ENCODE measurements at places on chromosomes 7 and 10.

DNA sequence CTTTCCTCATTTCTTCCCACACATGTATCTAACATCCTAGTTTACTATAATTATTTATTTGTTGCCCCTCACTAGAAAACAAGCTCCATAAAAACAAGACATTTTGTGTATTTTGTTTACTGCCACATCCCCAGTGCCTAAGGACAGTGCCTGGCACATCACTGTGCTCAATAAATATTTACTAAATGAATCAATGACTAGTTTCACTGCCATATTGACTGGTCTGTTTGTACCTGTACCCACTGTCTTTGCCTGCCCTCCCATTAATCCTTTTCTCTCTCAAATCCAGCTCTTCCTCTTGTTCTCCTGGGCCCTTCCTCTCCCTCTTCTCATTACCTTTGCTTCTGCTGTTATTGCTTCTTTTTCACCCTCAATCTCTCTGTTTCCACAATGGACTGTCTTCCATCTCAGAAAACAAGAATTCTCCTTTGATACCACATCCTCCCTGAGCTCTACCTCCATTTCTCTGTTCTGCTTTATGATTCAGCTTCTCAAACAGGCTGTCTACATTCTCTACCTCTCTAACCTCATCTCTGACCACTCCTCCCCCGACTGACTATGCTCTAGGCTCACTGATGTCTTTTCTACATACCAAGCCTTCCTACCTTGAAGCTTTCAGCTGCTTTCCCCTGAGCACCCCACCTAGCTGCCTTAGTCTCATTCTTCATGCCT is 8.3 kb upstream of the FAM133B start:
- no peak for DNase-seq

DNA sequence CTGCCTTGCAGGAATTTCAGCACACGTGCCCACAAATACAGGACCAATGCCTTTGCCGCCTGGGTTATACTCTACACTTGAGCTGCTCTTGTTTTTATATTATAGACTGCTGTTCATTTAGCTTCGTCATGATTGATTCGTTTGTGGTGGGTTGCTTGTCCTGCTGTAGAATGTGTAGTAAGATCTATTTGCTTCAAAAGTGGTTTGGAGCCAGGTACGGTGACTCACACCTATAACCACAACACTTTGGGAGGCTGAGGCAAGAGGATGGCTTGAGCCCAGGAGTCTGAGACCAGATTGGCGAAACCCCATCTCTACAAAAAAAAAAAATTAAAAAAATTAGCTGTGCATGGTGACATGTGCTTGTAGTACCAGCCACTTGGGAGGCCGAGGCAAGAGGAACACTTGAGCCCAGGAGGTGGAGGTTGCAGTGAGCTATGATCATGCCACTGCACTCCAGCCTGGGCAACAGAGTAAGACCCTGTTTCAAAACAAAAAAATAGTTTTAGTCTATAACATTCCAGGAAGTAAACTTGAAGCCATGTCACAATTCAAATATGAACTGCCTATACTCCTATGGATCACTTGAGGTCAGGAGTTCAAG is 9.0 kb upstream of the RHBDD2 start:
- no peak for DNase-seq

GRCh38 chr7:271266-272107 is 18.5 kb upstream of the FOXL3 start:
- DNase-seq = no peak

DNA sequence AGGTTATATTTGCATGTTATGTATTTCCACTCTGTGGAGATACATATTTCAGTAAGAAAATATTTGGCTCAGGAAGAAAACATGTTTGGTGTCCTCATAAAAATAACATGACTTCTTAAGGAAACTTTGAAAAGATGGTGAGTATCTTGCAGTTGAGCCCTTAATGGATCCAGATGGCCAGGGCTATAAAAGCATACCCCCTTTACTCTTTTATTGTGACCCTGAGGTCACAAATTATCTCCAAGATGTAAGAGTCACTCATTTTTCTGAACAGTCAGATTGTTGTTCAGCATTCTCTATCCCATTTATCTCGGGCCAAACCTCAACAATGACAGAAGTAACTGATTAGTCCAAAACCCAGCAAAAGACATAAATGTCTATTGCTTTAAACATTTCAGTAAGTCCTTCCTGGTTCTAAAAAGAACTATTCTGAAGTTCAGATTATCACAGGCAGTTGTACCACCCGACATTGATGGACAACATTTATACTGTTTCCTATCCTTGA is 539.4 kb downstream of the PARD3 start:
- no peak for DNase-seq

- DNase-seq = no peak
These were observed 58.3 kb upstream of the COMTD1 start for GRCh38 chr10:75294031-75294437.

DNA sequence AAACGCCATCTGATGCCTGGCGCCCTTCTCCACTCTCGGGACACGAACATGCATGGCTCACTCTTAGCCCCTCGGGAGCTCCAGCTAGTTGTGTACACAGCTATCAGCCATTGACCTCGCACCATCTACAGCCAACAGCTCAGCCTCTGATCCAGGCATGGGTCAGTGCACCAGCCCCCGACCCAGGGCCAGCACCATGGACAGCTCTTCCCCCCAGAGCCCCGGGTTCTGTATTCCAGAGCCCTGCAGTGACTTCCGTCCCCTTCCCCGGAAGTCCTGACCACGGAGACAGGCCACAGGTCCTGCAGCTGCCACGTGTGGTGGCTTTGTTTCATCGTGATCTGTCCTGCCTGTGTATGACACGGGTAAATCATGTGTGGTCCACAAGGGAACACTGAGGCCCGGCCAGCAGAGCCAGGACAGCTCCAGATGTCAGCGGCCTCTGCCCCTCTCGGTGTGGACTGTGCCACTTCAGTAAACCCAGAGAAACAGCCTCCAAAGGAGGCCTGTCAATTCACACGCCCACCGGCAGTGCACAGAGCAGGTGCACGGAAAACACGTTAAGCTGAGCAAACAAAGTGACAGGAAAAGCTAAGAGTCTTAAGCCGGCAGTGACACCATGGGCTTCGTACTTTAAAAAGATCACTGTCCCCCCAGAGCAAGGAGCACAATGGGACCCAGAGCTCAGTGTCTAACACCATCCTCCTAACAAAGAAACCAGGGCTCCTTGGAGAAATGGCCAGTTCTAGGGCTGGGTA is 13.0 kb downstream of the STK32C start:
- no peak for DNase-seq

DNA sequence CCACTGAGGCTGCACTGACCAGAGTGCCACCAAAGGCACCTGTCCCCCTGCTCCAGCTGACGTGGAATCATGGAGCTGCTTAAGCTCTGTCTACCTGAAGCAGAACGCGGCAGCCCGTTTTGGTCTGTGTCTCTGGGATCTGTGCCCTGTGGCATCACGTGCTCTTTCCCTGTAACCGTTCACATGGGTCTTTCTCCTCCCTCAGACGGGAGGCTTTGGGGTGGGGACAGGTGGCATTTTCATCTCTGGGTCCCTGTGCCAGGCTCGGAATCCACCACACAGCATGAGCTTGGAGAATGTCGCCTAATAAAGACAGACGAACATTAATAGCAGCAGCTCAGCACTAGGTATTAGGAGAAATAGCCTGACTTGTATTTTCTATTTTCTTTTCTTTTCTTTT is 1.6 kb upstream of the ADAP1 start:
- no peak for DNase-seq

DNA sequence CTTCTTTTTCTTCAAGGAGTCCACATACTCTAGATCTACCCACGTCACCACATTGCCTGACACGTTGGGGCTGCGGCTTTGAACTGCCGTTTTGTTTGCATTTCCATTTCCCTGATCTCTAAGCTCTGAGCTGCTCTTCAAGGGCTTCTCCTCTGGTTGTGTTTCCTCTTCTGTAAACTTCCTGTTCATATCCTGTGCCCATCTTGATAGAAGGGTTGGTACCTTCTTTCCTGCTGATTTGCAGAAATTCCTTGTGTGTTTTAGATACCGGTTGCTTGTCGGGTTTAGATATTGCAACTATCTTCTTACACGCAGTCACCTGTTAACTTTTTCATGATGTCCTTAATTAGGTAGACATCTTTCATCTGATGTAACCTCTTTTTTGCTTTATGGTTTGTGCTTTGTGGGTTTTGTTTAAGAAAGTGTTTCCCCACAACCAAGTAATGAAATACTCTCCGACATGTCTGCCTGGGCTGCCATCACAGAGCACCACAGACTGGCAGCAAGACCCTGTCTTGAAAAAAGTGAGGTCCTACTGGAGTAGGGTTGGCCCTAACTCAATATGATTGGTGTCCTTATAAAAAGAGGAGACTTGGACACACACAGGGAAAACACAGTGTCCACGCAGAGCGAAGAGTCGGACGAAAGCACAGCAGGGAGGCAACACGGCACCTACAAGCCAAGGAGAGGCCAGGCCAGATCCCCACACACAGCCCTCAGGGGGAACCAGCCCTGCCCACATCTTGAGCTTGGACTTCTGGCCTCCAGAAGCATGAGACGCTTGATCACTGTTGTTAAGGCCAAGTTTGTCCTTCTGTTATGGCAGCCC is 99.1 kb upstream of the PDGFA start:
- DNase-seq = no peak

DNA sequence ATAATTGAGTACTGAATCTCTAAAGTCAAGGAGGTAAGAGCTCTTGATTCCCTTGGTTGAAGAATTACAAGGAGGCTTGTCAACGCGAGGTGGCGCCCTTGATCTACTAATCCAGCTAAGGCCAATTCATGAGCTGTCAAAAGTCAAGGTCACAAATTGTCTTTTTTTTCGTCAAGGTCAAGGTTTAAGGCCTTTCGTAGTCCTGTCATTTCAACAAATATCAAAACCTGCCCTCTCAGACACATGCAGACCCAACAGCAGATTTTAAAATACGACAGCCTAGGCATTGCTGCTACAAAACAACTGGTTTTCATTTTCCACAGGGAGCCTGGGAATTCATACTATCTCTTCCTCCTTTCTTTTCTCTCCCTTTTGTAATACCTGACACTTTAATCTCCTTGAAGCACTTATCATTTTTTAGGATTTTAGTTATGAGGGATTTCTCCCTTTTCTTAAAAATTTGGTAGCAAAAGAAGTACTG is 3.6 kb downstream of the HOXA13 start:
- no peak for DNase-seq

GRCh38 chr7:4026941-4027486 is 655.1 kb upstream of the FOXK1 start:
- DNase-seq = no peak

- no peak for DNase-seq
These were observed 46.6 kb downstream of the GLCCI1 start for GRCh38 chr7:8015100-8015745.

DNA sequence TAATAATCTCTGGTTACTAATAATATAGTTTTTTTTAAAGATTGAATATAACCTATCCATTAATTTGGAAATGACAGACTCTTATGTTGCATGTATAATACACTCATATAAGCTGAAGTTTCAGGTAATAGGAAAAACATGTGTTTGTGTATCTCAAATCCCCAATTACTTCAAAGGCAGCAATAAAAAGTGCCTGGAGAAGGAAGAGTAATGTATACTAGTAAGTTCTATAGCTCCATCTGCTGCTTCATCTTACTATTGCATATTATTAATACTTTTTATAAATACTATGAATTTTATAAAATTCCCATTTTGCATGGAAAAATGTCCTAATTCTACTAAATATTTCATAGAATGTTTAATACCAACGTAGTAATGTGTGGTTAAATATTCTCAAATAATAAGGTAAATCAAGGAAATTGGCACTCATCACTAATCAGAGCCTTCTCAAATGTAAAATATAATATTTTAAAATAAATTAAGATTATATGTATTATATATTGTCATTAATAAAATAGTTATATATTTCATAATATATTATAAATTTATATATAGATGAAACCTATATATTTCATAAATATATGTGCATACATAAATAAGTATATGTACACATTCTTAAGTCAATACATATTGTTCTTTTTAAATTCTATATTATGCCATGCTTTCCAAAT is 311.9 kb downstream of the HGF start:
- DNase-seq = no peak

DNA sequence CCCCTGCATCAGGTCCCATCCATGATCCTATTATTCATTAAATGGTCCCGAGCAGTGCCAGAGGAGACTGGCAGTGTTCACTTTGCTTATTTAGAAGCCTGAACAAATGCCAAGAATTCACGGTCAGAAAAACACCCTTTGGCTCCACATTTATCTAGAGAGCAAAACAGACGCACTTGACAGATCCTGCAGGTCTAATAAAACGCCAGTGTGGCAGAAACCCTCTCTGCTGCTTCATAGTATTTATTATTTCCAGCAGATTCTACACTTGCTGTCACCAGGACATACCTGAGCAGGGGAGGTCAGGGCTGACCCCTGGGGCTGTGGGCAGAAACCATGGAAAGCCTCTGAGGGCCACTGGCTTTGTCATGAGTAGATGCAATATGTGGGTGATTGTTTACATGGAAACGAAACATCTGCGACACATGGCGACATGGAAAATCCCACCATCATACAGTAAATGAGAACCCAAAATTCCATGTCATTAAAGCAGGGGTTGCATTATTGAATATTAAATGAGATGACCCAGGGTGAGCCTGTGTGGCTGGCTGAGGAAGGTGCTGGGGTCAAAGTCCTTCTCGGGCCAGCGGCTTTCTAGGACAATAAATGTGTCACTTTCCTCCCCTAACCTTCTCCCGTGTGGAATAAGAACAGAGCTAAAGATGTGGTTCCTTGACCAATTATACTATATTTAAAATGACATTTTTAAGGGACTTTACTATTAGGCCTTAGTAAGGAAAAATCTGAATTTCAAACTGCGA is 205.9 kb upstream of the SVIL start:
- DNase-seq = no peak

GRCh38 chr7:12738665-12739064 is 51.2 kb downstream of the ARL4A start:
- DNase-seq = no peak

- no peak for DNase-seq
These were observed 111.0 kb upstream of the KLF14 start for GRCh38 chr7:130844811-130845580.

DNA sequence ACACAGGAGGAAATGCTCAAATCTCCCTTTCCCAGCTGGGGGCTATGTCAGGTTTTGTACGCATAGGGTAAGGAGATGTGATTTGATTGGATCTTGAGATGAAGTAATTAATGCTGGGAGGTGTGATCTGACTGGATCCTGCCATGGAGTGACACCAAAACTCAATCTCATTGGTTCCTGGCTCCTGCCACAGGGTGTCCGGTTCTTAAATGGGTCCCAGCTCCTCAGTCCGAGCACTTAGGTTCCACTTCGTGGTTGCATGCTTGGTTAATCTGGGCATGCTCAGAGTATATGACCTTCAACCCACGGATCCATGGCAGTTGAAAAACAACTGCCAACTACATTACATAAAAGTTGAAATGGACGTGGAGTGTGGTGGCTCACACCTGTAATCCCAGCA is 3.1 kb upstream of the ZNF12 start:
- DNase-seq = no peak

DNA sequence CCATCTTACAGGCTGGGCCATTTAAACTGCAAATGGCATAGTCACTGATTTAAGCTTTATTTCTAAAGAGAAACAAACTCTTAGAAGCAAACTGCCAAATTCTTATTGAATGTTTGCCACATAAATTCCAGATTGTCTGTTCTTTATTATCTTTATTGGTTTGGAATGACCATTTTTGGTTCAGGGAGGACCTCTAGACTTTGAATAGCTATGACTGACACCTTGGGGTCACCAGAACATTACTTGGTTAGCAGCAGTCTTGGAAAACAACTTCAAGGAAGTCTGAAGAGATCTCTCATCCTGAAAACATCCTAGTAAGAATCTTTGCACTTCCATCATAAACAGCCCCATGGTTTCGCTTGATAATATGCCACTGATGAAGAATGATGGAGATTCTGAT is 197.1 kb downstream of the SUGCT start:
- DNase-seq = no peak

Measured in GM12892 (cell line).